ENCODE measurements at places on chromosomes 3 and 15.

DNA sequence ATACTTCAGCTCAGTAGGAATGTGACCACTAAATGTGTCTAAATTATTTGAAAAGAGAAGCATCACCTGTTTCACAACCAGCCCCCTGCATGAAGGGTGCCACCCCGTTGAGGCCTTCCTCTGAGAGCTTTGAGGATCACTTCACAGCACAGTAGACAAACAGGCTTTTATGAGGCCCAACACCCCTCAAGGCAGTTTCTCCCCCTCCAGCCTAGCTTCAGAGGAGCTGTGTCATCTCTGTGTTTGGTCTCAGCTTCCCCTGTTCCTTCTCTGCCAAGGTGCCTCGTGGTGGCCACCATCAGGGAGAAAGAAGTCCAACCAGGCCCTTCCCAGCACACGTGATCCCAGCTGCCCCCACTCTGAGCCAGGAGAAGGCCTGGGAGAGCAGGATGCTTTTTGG lies 21.6 kb upstream of the DUSP7 start:
- no peak for DNase-seq

- DNase-seq, result no peak
Observed at GRCh38 chr3:62835554-62836236, 39.5 kb downstream of the CADPS start.

- DNase-seq, result no peak
Observed at GRCh38 chr3:186477033-186477432, 67.1 kb downstream of the CRYGS start.

- DNase-seq, result no peak
Observed at GRCh38 chr3:52436500-52437149, 8.3 kb downstream of the SEMA3G start.

- DNase-seq, result no peak
Observed at GRCh38 chr3:161322781-161323568, 48.3 kb downstream of the SPTSSB start.
